ENCODE measurements at places on chromosomes 2 and 18.
A peak's percentile ranks its signal among the peaks of the same experiment; 100 is the strongest.

DNA sequence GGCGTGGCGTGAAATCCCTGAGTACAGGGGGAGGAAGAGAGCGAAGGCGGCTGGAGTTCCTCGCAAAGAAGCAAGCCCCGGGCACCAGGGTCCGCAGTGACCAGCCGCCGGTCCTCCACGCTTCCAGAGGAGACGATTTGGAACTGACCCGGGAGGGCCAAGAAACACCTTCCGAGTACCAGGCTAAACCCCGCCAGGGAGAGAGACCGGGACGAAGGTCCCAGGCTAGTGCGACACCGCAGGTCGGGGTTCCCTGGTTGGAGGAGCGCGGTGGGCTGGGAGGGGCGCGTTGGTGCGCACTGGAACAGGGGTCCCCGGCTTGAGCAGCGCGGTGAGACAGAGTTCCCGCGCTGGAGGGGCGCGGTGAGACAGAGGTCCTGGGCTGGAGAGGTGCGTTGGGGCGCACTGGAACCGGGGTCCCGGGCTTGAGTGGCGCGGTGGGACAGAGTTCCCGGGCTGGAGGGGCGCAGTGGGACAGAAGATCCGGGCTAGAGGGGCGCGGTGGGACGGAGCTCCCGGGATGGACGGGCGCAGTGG lies 901 bp downstream of the WDFY1 start:
- DNase-seq, result no peak

DNA sequence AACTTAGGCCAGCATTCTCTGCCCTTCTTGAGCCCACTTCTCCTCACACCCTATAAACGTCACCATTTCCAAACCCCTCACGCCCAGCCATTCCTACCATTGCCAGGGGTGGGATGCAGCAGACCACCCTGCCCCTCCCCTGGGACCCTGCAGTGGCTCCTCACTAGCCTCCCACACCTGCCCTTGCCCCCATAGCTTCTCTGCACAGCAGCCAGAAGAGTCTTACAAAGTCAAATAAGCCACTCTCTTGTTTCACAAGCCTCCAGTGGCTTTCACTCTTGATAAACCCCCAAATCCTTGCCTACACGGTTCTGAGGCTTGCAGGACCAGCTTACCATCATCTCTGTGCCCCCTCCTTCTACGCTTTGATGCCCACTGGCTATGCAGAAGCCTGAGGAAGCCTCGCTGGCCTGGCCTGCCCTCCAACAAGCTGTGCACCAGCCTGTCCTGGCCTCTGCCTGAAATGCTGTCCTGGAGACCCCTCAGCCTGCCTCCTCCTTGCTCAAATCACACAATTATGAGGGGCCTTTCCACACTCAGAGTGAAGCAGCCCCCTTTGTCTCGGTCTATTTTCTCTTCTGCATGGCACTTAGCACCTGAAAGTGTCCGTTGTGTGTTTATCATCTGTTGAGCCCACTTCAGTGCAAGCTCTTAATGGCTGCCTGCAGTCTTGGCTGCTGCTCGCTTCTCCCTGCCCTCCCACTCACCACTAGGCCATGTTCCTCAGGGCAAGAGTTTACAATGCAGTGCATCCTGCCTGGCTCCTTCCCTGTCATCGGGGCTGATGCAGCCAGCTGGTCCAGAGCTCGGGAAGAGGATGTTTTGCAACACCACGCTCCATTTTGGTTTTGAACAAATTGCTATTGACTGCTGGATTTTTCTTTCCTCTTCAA lies 82.6 kb upstream of the RGPD5 start:
- DNase-seq, result no peak

- no peak for DNase-seq
Measured at GRCh38 chr18:22705328-22705727, 227.8 kb upstream of the RBBP8 start.

DNA sequence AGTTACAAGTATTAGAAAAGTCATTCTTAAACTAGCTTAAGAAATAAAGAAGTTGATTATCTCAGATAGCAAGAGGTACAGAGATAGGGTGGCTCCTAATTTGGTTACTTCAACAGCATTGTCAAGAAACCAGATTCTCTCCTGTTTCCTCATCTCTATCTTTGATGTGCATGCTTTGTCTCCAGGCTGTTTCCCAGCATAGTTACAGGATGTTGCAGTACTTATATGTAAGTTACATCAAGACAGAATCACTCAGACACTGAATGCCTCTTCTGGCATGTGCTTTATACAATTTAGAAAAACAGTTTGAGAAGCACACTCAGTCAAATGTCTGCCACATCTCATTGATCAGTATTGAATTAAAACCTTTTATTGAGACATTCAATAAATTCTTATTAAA lies 189.5 kb upstream of the UBE2E3 start:
- no peak for DNase-seq

- DNase-seq, result no peak
Measured at GRCh38 chr2:200306931-200307723, 634 bp downstream of the SPATS2L start.

- no peak for DNase-seq
Measured at GRCh38 chr2:241179899-241180298, 8.6 kb upstream of the ANO7 start.

DNA sequence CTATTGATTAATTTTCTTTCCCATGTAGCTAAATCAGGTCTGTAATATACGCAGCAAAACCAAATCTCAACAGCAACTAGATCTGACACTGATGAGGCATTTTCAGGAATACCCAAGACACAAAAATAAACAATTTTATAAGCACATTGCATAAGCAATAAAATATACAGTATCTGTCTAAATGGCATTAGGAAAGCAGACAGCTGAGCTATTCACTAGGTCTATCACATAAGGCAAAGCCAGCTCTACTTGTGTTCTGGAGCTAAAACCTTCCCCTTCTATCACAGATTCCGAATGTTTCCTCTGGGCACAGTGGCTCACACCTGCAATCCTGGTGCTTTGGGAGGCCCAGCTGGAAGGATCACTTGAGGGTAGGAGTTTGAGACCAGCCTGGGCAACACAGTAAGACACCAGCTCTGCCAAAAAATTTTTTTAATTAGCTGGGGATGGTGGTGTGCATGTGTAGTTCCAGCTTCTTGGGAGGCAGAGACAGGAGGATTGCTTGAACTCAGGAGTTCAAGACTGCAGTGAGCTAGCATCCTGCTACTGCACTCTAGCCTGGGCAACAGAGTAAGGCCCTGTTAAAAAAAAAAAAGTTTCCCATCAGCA lies 21.1 kb downstream of the PTPN2 start:
- no peak for DNase-seq

DNA sequence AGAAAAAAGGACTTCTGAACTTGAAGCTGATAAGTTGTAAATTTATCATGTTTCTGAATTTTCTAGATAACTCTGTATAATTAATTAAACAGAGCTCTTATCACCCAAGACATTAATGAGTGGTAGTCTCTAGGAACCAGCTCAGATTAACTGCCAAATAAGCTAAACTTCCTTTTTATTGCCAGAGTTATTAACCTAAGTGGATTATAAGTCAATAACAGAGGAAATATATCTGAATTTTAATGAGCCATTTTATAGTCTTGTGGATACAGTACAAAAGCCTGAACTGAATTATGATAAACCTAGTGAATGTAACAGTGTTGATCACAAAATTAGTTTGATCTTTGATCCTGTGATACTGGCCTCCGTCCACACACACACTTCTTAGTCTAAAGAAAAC lies 111.5 kb downstream of the COMMD1 start:
- no peak for DNase-seq

- DNase-seq, result no peak
Measured at GRCh38 chr2:150204451-150204850, 283.0 kb downstream of the RND3 start.

- no peak for DNase-seq
Measured at GRCh38 chr2:83221258-83221657, 1237.8 kb downstream of the SUCLG1 start.

DNA sequence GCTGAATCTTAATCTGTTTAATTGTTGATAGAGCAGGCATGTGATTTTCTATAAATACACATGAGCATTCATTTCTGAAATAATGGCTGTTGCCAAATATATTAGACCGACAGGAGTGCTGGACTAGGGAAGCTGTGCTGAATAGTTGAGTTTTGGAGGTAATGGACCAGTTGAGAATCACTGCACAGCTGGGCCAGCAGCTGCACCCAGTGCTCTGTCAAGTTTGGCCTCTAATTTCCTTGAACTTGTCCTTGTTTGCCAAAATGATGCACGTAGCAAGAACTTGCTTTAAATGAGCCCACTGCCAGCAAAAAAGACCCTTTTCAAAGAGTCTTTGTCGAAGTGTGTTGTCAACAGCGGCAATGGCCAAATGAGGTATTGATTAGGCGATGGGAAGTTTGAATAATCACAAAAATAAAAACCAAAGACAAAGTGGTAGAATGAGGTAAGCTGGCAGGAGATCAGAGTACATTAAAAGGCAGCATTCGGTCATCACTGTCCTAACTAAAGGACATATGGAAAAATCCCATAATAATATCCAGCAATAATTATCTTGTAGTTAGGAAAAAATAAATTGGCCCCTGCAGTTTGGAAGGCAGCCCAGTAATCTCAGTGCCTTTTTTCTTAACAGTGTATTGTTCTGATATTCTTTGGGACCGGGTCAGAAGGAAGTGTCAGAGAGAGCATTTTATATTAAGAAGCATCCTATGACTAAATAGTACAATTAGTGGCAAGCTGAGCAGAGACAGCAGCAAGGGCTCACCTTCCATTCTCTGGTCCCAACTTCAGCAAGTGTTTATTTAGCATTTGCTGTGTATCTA lies 126.2 kb downstream of the RAPGEF4 start:
- no peak for DNase-seq

- DNase-seq, result no peak
Measured at GRCh38 chr2:182242609-182243008, 184.2 kb downstream of the PDE1A start.

GRCh38 chr2:200417366-200417765 lies 92.5 kb downstream of the KCTD18 start:
- no peak for DNase-seq

DNA sequence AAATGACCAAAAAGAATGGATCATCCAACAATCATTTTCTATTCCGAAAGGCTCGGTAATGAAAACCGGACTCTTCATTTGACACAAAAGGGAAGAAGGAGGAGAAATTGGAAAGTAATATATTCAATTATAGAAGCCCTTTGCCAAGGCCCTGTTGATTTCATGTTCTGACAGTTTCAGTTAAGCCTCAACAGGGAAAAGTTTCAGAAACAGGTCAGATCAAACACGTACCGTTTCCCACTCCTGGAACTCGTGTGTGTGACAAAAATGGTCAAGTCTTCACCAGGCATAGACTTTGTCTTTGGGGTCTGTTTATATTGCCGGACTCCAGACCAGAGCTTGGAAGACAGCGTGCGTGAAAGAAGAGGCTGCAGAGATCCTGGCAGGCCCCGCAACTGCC lies 101.3 kb upstream of the BCL2L11 start:
- DNase-seq, result no peak

- no peak for DNase-seq
Measured at GRCh38 chr18:71189581-71189980, 900.7 kb downstream of the SOCS6 start.

GRCh38 chr18:74123200-74123599 lies 24.4 kb downstream of the FBXO15 start:
- DNase-seq, result no peak

DNA sequence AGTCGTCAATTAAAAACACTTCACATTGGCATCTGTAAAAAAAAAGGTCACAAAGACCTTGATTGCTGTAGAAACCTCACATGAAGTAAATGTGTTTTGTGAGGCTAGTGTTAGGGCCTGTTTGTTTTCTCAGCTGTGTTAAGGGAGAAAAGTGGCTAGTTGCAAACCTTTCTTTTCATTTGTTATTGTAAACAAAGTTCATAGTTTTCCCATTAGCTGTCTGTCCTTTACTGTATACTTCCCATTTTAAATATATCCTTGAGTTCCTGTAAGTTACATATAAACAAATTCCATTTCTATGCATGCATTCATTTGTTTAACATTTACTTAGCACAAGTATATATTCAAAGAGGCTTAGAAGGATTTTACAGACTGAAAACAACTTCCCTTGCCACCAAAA lies 1250.2 kb downstream of the LRP1B start:
- no peak for DNase-seq

DNA sequence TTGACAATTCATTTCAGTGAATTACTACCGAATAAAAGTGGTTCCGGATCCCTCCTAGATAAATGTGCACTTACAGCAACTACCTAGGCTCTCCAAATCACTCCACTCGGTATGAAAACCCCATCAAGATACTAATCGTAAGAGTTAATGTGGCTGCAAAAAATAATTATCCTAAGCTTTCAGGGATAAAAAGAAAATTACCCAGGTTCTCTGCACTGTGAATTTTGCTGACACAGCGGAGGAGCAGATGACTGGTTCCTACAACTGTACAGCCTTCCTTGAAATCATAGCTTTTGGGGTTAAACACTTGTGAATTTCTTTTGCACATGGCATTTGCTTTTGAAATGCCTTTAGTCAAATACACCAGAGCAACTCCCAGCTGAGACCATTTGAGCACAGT lies 104.7 kb downstream of the CD226 start:
- DNase-seq, result no peak

DNA sequence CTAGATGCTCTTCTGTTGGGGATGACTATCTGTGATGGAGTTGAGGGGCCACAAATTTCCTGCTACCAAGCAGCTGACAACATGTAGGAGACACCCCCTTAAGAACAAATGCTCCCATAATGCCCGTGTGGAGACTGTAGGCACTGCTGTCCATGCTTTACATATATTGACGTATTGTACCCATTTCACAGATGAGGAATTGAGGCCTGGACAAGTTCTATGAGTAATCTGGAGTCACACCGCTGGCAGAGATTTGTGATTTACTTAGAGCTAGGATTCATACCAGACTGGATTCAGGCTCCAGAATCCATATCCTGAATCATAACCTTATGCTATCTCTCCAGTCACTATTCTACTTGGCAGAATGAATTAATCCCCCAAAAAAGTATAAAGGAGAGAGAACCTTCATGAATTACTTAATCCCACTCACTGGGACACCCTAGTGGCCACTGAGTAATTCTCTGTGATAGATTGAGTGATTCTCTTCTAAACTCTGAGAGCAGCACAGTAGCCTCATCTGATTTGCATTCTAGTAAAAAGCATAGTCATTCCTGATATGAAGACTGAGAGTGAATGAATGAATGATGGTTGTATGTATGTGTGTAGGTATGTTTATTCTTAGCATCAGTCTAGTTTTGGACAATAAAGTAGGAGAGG lies 460.7 kb upstream of the MEIS1 start:
- no peak for DNase-seq

- no peak for DNase-seq
Measured at GRCh38 chr2:28543316-28544035, 47.6 kb downstream of the PLB1 start.

- no peak for DNase-seq
Measured at GRCh38 chr2:203928849-203929248, 7.7 kb upstream of the ICOS start.

DNA sequence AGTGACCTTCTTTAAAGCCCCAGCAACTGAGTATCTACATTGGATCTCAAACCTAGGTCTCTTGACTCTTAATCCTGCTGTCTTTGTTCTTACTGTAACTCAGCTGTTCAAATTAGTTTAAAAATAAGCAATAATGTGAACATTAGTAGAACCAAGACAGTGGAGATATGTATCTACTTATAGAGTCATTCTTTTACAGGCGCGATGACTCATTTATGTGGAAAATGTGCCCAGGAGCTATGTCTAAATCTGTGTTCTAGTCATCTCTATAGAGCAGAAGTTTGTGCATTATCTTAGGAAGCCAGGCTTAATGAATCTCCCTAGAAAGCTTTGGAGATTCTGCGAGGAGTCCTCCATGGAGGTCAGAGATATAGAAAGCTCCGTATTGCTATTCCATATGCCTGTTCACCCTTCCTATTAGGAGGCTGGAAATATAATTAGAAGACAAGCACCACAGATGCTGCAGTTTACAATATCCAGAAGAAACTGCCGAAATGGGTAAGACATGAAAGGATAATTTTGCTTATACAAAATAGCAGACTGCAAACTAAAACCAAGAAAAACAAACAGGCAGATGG lies 211.6 kb downstream of the TRIB2 start:
- peak; percentile 11 for DNase-seq

- DNase-seq, result no peak
Measured at GRCh38 chr2:100109986-100110613, 32.3 kb downstream of the AFF3 start.
